Astrocyte (in vitro differentiated cells and primary cell): ENCODE measurements at places on chromosomes 6 and 20. TPM values are rescaled to one million over a fixed set of nuclear protein-coding genes. Genes with fewer than 3 reads are reported as not detected.
A peak's percentile ranks its signal among the peaks of the same experiment; 100 is the strongest.

- no peaks in the 10 kb centered on the region for H3K27me3 ChIP-seq
- H3K4me1 ChIP-seq, result no peaks in the 10 kb centered on the region
- no peaks in the 10 kb centered on the region for H3K36me3 ChIP-seq
- no peak overlapping the region for H3K27ac ChIP-seq
Observed at GRCh38 chr6:113623129-113623528, 234.0 kb upstream of the MARCKS start.

DNA sequence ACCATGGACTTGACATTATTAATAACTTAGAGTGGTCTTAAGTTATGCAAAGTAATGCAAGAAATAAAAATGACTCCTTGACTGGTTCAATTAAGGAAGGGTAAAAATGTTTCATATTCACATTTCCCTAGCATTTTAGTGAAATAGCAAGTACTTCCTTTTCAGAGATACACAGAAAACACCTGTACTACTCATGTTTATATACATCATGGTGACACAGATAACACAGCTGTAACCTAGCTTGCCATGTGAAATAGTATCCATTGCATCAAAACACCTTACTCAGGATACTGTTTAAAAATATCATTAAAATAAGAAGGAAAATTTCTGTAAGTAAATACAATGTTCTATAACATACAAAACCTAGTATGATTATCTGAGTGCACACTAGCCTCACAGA lies 102.4 kb downstream of the AHI1 start:
- H3K27me3 ChIP-seq, result no peaks in the 10 kb centered on the region
- no peak overlapping the region for H3K4me3 ChIP-seq
- no peaks in the 10 kb centered on the region for H3K4me1 ChIP-seq
- DNase-seq, result no peak

GRCh38 chr6:45072673-45073072 lies 255.5 kb upstream of the RUNX2 start:
- H3K4me1 ChIP-seq, result peaks cover 22% of the 10 kb centered on the region
- H3K27ac ChIP-seq, result no peak overlapping the region
- no peak for DNase-seq
- H3K4me3 ChIP-seq, result no peak overlapping the region
- H3K36me3 ChIP-seq, result no peaks in the 10 kb centered on the region
- H3K27me3 ChIP-seq, result no peaks in the 10 kb centered on the region

DACT2 gene
- 0.20 TPM in 1 of 2 replicates, not detected in the other for total RNA-seq

DNA sequence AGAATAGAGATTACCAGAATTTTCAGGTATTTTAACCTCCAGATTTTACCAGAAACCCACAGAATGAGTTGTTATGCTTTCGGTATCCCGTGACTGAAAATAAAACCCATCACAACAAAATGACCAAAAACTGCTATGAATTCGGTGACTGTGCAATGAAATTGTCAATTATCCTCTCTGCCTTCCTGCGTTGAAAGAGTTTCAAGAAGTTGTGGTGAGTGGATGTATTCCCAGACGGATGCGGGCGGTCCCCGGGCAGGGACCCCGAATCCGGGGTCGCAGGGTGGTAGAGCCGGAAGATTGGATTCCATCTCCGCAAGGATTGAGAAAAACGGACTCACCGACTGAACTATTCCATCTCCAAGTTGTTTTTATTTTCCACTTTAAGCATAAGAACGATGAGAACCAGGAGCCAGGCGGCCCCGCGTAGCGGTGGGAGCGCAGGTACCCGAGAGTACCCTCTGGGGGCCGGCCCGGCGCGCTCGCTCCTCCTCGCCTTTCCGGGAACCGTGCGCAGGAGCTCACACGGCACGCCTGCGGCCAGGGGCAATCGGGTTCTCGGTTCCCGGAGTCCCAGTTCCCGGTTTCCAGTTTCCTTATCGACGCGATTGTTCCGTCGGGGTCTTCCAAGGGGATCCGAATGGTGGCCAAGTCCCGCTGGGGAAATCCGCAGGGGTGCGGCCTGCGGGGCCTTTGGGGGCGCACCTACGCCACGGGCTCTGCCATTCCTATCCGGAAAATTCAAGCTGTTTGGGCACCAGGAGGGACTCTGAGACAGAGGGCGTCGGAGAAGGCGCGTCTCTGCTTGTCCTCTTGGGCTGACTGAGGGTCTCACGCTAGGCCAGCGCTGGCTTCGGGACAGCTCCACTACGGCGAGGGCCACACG lies 104.9 kb upstream of the PRDM1 start:
- no peak for DNase-seq
- peak overlapping the region; percentile 58 for H3K4me3 ChIP-seq
- H3K36me3 ChIP-seq, result no peaks in the 10 kb centered on the region
- peaks cover 8% of the 10 kb centered on the region for H3K27me3 ChIP-seq
- H3K27ac ChIP-seq, result no peak overlapping the region

DNA sequence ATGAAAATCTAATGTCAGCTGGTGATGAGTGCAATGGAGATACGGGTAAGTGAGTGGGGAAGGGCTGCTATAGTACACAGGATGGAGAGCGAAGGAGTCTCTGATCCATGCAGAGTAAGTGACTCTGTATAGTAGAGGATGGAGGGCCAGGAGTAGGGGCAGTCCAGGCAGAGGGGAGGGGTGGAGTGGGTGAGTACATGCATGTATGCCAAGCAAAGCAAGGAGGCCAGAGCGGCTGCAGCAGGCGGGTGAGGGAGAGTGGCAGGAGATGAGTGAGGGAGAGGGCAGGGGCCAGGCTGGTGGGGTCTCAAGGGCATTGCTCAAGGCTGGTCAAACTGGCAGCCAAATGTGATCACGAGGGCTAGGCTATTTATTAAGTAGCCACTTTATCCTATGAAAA lies 94.0 kb downstream of the PREP start:
- no peaks in the 10 kb centered on the region for H3K4me1 ChIP-seq
- H3K4me3 ChIP-seq, result no peak overlapping the region
- H3K36me3 ChIP-seq, result no peaks in the 10 kb centered on the region
- DNase-seq, result no peak
- H3K27me3 ChIP-seq, result no peaks in the 10 kb centered on the region

DNA sequence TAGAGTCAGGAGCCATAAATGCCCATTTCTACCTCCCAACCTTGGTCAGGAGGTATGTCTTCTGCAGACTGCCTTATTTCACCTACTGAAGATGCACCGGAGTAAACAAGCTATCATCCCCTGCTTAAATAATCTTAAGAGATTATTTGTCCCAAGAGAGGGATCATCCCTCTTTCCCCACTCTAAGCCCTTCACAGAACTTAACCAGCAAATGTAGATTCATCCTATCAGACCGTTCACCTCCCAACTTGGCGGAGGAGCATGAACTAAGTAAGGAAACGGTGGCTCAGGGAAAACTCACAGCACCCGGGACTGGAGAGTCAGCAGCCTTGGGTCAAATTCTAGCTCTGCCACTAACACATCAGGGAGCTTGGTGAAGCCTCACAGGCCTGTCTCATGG lies 115.3 kb downstream of the TRERF1 start:
- no peak overlapping the region for H3K4me3 ChIP-seq
- no peaks in the 10 kb centered on the region for H3K27me3 ChIP-seq
- no peak overlapping the region for H3K27ac ChIP-seq
- DNase-seq, result no peak

DNA sequence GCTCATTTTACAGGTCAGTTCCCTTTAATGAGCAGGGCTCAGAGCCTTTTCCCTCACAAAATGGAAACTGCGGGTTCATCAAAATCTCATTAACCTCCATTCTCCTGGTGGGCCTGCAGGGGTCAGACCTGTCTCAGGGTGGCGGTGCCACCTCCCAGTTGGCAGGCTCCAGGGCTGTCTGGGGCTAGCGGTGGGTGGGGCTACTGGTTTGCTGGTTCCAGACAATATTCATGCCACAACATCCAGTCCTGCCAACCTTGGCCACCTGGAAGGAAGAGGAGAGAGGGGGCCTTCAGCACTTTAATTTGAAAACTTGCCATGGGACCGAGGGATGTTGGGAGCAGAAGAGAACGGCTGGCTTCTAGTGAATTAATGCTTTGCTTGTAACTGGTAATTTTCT lies 41.9 kb upstream of the CTNNBL1 start:
- no peak overlapping the region for H3K27ac ChIP-seq
- no peak for DNase-seq
- H3K36me3 ChIP-seq, result no peaks in the 10 kb centered on the region

DNA sequence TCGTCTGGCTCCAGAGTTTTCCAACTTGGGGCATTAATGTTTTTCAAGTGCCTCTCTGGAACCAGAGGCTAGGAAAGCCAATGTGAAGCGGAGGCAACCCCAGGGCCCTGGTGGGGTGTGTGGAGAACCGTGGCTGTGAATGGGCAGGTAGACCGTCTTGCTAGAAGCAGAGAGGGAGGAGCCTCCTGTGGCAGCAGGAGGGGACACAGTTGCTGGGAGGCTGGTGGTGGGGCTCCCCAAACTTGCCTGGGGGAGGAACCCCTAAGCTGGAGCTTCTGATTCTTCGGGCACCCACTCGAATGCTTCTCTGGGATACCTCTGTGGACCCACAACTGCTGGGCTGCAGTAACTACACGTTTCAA lies 65.3 kb upstream of the APCDD1L start:
- no peak overlapping the region for H3K4me3 ChIP-seq
- H3K27me3 ChIP-seq, result peaks cover 9% of the 10 kb centered on the region
- no peaks in the 10 kb centered on the region for H3K36me3 ChIP-seq
- no peak for DNase-seq
- no peaks in the 10 kb centered on the region for H3K4me1 ChIP-seq
- no peak overlapping the region for H3K27ac ChIP-seq

SNHG17 gene
- total RNA-seq, result 34.2 and 39.3 TPM in 2 replicates

SLC26A8 gene
- not detected in 2 replicates for total RNA-seq

ADTRP gene
- 0.58 and 0.68 TPM in 2 replicates for total RNA-seq

DNA sequence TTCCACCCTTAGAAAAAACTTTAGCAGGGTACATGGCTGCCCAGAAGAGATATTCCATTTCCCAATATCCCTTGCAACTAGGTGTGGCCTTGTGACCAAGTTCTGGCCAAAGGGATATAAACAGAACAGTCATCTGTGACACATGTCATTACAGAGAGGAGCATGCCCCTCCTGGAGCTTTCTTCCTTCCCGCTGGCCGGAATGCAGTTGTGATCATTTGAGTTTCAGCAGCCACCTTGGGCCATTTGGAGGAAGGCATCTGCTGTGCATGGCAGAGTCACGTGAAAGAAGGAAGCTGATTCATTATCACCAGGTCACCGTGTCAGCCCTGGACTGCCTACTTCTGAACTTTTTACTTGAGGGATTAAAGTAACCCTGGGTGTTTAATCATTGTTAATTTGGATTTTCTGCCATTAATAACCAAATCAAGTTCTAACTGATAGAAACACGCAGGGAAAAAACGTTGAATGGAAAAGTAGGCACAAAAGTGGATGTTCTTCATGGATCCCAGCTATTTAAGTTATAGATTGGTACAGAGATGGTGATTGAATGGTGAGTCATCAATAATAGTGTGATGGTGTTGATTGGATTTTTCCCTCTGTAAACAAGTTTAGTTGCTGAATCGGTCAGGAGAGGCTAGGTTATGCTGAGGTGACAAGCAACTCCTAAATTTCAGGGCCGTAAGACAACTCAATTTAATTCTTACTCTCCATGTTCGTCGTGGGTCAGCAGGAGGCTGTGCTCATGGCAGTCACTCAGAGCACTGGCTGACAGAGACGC lies 80.7 kb upstream of the CCDC167 start:
- no peaks in the 10 kb centered on the region for H3K27me3 ChIP-seq
- H3K4me3 ChIP-seq, result no peak overlapping the region
- no peaks in the 10 kb centered on the region for H3K36me3 ChIP-seq
- DNase-seq, result no peak
- H3K27ac ChIP-seq, result no peak overlapping the region
- peaks cover 14% of the 10 kb centered on the region for H3K4me1 ChIP-seq

- no peak overlapping the region for H3K27ac ChIP-seq
- H3K4me3 ChIP-seq, result no peak overlapping the region
- no peaks in the 10 kb centered on the region for H3K27me3 ChIP-seq
- no peak for DNase-seq
- no peaks in the 10 kb centered on the region for H3K36me3 ChIP-seq
Observed at GRCh38 chr20:63951398-63952209, 4.6 kb downstream of the UCKL1 start.

- no peak for DNase-seq
- no peak overlapping the region for H3K4me3 ChIP-seq
- H3K36me3 ChIP-seq, result no peaks in the 10 kb centered on the region
Observed at GRCh38 chr6:32742374-32742773, 1.2 kb downstream of the HLA-DQA2 start.

DNA sequence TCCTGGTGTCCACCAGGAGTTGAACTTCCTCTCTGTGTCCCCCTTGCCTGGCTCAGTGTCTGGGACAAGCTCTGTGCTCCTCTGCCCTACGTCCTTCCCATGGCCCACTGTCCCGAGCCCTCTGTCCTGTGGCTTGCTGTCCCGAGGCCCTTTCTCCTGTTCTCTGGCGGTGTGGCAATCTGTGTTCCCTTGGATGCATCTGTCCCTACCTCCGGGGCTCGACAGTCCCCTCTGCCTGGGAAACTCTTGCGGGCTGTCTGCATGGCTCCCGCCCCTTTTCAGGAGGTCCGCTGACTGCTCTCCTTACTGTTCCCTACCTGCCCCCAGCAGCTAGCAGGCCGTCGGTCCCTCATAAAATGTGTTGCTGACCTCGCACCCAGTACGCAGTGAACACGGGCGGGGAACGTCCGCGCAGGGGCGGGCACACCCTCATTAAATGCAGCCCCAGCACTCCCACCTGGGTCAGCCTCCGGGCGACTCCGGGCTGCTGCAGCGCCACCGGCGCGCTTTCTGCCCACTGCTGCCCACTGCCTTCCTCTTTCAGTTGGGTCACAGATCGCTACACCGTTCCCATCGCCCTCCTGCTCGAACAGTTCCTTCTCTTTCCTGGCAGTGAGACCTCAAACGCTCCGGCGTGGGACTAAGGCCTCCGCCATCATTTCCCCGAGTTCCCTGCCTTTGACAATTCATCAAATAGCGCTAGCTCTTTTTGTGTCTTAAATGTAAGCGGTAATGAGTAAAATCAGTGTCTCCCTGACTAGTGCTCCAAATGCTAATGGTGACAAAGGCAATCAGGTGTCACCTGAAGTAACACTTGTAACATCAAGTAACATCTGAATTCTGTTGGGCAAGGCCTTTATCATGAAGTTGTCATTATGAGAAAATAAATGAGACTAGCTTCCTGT lies 60.5 kb downstream of the RSPH3 start:
- no peaks in the 10 kb centered on the region for H3K27me3 ChIP-seq
- H3K27ac ChIP-seq, result no peak overlapping the region
- DNase-seq, result no peak
- H3K4me1 ChIP-seq, result peaks cover 5% of the 10 kb centered on the region

OSBPL2 gene
- total RNA-seq, result 55.8 and 60.3 TPM in 2 replicates

DNA sequence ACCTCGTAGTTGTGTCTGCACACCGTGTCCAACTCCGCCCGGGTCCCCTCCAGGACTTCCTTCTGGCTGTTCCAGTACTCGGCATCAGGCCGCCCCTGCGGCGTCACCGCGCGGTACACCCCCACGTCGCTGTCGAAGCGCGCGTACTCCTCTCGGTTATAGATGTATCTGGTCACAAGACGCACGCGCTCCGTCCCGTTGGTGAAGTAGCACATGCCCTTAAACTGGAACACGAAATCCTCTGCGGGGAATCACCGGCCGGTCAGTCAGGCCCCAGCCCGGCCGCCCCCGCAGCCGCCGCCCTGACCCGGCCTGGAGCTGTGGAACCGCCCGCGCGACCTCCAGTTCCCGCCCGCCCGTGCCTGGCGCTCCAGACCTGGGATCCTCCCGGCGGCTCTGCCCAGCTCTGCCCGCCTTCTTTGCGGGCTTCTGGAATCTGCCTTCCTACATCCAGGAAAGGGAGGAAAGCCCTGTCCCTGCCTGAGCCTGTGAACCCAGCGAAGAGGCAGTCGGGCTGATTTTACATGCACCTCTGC lies 1.6 kb downstream of the HLA-DQB1 start:
- H3K4me3 ChIP-seq, result no peak overlapping the region
- H3K36me3 ChIP-seq, result no peaks in the 10 kb centered on the region
- DNase-seq, result no peak
- no peaks in the 10 kb centered on the region for H3K4me1 ChIP-seq
- H3K27ac ChIP-seq, result no peak overlapping the region
- no peaks in the 10 kb centered on the region for H3K27me3 ChIP-seq

DEFB114 gene
- not detected in 2 replicates for total RNA-seq

LY6G5C gene
- total RNA-seq, result 2.9 and 3.9 TPM in 2 replicates
